WTC11 (cell line): ENCODE measurements at places on chromosomes 3 and 15.

DNA sequence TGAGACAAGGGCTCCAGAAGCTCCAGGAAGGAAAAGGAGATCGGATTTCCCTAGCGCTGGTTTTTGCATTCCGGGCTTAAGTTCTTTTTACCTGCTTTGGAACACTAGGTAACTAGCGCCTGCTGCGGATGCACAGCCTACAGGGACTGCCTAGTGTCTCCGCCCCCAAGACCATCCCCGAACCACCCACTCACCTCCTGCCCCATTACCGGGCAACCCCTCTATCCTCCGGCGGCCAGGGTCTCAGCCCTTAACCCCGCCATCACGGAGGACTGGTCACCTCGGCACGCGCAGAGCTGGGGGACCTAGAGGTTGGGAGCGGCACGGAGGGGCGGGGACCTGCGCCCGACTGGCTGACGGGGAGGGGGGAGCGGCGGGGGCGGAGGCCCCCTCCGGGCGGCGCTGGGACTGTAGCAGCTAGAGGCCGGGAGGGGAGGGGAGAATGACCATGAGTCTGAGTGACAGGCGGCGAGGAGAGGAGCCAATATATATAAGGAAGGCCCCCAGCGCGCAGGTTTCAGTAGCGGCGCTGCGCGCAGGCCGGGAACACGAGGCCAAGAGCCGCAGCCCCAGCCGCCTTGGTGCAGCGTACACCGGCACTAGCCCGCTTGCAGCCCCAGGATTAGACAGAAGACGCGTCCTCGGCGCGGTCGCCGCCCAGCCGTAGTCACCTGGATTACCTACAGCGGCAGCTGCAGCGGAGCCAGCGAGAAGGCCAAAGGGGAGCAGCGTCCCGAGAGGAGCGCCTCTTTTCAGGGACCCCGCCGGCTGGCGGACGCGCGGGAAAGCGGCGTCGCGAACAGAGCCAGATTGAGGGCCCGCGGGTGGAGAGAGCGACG is at the start of gene DLL4:
DLL4 (plus strand) TSS at position 520 of the 839 bp plus-strand sequence. CDS start 329 bp downstream, outside the sequence.
- DNase-seq = peak; percentile 84

GRCh38 chr3:144164352-144164751 is 192.7 kb downstream of the DIPK2A start:
- no peak for DNase-seq

- no peak for DNase-seq
These were observed 300.3 kb upstream of the CBLB start for GRCh38 chr3:106168962-106169750.

- DNase-seq = no peak
These were observed 158.9 kb downstream of the TBC1D5 start for GRCh38 chr3:17583530-17583929.

- no peak for DNase-seq
These were observed 873 bp downstream of the CAPN7 start for GRCh38 chr3:15206662-15207576.

- no peak for DNase-seq
These were observed 509.1 kb downstream of the SHQ1 start for GRCh38 chr3:72338942-72339669.
